Sciatic nerve (tissue), 2 donors: ENCODE measurements at places on chromosomes 16 and 17. TPM values are rescaled to one million over a fixed set of nuclear protein-coding genes. Genes with fewer than 3 reads are reported as not detected.
A peak's percentile ranks its signal among the peaks of the same experiment; 100 is the strongest.

Gene CLDN7
- total RNA-seq = 4.1 TPM

DNA sequence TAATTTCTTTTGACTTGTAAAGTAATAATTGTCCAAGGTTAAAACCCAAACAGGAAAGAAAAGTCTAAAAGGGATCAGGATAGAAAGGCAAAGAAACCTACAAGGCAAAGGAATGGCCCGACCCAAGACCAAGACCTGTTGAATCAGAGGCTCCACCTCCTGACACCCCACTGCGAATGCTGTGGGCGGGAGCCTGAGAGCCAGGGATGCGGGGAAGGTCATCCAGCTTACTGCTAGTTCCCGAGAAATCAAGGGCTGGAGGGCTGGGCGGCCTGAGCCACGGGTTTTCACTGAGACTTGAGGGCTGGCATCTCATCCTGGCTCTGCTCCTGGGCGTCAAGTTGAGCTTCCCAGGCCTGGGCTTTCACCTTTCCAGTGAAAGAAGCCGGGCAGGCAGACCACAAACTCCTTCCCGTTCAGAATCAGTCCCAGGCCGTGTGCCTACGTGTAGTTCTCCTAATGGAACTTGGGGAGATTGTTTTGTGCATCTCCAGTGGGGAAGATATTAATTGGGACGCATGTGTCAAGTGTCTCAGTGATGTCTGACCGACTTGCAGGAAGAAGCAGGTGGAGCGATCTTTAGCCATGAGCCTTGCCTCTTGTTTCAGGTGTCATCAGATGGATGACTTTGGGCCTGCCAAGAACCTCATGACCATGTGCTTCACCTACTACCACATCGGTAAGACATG lies 36.9 kb downstream of the CIBAR2 start:
- DNase-seq = no peak

DNA sequence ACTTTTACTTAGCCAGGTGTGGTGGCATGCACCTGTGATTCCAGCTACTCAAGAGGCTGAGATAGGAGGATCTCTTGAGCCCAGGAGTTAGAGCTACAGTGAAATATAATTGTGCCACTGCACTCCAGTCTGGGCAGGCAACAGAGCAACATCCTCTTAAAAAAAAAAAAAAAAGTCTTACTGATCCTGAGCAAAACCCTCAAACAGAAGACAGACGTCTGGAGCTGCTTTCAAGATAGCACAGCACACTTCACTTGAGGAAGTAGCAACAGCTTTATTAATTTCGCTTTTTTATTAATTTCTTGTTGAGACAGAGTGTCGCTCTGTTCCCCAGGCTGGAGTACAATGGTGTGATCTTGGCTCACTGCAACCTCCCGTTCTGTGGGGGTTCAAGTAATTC lies 10.2 kb upstream of the GGA2 start:
- no peak for DNase-seq

GRCh38 chr17:73010414-73010813 lies 82.1 kb downstream of the SLC39A11 start:
- DNase-seq = no peak

- peak; percentile 52 for DNase-seq
Measured at GRCh38 chr17:80957461-80957941, 34.1 kb upstream of the CHMP6 start.

DNA sequence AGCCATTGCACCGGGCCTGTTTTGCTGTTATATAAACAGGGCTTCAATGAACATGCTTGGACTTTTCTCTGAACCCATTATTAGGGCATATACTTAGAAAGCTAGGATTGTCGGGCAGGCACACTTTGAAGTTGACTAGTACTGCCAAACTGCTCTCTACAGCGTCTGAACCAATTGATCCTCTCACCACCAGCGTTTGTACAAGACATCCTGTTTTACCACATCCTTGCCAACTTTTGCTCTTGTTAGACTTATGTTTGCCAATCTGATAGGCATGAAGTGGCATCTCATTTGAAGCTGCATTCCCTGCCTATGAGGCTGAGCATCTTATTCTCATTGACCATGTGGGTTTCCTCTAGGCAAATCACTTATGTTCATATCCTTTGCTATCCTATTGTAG lies 7.4 kb upstream of the PPP1R9B start:
- no peak for DNase-seq

GRCh38 chr17:50412188-50412732 lies 13.8 kb upstream of the ACSF2 start:
- no peak for DNase-seq

- no peak for DNase-seq
Measured at GRCh38 chr17:10857976-10858375, 20.1 kb upstream of the PIRT start.

- DNase-seq = no peak
Measured at GRCh38 chr16:1333149-1333812, at the start of gene BAIAP3. Gene BAIAP3, plus strand, starts transcription at chr16:1333645. Its CDS starts 4,905 bp downstream, at chr16:1338550.

DNA sequence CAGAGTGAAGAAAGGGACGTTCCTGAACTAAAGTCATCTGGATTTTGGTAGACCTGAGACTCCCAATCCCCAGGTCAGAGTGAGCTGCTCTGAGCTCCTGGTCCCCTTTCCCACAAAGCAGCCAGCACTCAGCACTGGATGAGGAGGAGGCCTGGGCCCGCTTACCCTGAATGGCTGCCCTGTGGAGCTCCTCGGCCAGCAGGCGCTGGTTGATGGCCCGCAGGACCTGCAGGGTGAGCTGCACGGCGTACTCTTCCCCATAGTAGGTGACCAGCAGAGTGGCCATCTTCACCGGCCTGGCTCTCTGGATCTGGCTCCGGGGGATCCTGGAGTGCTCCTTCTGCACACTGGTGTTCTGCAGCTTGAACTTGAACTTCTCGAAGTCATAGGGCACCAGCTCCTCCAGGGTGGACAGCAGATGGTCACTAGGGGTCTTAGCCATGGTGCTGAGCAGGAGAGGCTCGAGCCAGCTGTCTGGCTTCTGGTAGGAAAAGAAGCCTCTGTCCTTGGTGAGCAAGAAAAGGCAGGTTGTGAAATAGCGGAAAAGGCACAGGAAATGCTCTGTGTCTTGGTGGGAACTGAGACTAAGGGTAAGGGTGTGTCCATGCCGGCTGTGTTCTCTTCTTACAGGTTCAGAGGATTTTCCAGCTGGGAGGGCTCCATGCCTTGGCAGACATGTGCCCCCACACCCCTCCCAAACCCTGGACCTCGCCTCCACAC lies at the start of gene MEFV:
Gene MEFV (minus strand): TSS at position 488 of the 720 bp plus-strand sequence. CDS start 46 bp downstream, at position 442.
- no peak for DNase-seq

- DNase-seq = no peak
Measured at GRCh38 chr17:43823350-43824084, 9.4 kb downstream of the MPP3 start.

GRCh38 chr17:19948116-19948943 lies 29.3 kb downstream of the AKAP10 start:
- no peak for DNase-seq

Gene ODAD4
- total RNA-seq = 2.9 TPM

GRCh38 chr16:899683-900060 lies 71.1 kb downstream of the LMF1 start:
- DNase-seq = no peak

GRCh38 chr17:59753522-59754467 lies 46.3 kb downstream of the VMP1 start:
- DNase-seq = no peak

Gene ADORA2B
- 0.67 TPM for total RNA-seq

GRCh38 chr16:9092978-9093344 lies 1.5 kb downstream of the HAPSTR1 start:
- peak; percentile 63 for DNase-seq
